ENCODE measurements at places on chromosomes 11 and 22. TPM values are rescaled to one million over a fixed set of nuclear protein-coding genes. Genes with fewer than 3 reads are reported as not detected.
A peak's percentile ranks its signal among the peaks of the same experiment; 100 is the strongest.

GRCh38 chr22:29713156-29713727 lies 6.6 kb upstream of the CABP7 start:
- DNase-seq, result no peak

- DNase-seq, result no peak
These were observed 130.8 kb downstream of the GALNT18 start for GRCh38 chr11:11491014-11491413.

TTC28 gene
- total RNA-seq, result 12.6 TPM

GRCh38 chr22:20606041-20606783 lies 98.8 kb downstream of the MED15 start:
- DNase-seq, result peak; percentile 95

DNA sequence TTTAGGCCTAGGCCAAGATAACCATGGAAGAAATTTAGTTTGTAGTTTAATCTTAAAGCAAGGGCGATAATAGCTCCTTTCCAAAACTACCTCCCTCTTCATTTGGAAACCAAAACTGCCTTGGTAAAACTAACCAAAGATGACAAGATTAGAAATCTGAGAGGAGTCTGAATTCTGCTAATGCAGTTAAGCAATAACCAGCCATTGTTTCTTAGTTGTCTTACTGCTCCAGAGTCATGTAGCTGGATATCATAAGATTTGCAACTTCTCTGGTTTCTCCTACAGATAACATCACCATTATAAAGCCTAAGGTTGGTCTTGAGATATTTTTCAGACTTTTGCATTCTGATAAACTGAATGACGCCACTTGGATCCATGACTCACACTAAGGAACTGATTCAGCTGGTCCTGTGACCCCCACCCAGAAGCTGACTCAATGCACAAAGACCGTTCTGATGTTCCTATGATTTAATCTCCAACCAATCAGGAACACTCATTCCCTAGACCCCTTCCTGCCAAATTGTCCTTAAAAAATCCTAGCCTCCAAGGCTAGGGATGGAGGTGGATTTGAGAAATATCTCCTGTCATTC lies 200.8 kb downstream of the LUZP2 start:
- DNase-seq, result no peak

GRCh38 chr11:9760193-9760575 lies 96.3 kb downstream of the SWAP70 start:
- no peak for DNase-seq

- DNase-seq, result peak; percentile 32
These were observed 4.9 kb downstream of the LRP5 start for GRCh38 chr11:68317147-68317785.

MS4A4E gene
- total RNA-seq, result not detected

DNA sequence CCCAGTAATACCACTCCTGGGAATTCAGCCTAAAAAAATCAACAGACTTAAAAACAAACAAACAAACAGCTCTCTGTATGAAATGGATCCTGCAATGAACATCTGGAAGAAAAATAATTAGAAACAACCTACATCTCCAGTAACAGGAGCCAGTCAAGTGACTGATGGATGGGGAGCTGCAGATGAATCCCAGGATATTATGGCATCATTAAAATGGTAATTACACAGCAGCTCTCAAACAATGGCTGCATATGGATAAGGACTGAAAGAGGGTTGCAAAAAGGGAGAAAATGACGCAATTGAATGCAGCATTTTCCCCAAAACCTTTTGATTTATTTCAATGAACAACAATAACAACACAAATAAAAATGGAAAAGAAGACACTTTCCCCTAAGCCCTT lies 4.1 kb downstream of the NPTXR start:
- DNase-seq, result no peak

DNA sequence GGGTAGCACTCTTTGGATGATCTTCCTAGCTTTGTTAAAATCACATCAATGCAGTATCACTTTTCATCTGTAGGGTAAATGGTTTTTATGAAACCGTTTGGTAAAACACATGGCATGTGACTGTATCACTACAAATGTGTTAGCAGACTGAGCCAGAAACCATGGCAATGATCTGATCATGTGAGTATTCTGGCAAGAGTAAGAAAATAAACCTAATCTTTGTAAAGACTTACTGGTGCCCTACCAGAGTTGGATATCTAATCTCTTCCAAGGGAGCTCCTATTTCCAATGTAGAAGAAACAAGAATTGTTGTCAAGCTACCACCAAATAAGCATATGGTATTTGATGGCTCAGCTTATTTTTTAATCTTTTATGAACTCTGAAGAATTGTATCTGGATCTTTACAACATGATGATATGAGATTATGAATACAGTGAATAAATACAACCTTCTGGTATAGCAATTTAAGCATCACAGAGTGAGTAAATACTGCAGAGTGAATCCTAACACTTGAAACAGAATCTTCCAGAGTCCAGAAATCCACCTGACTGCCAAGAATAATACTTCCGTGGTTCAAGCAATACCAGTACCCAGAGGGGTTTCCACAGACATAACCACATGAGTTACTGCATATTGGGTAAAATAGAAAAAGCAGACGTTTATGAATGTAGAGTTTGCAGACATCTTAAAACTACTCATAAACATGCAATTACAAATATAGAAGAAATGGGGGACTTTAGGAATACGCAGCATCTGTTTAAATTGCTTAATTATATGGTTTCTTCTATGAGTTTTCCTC lies 238.8 kb downstream of the TTC28 start:
- no peak for DNase-seq

DNA sequence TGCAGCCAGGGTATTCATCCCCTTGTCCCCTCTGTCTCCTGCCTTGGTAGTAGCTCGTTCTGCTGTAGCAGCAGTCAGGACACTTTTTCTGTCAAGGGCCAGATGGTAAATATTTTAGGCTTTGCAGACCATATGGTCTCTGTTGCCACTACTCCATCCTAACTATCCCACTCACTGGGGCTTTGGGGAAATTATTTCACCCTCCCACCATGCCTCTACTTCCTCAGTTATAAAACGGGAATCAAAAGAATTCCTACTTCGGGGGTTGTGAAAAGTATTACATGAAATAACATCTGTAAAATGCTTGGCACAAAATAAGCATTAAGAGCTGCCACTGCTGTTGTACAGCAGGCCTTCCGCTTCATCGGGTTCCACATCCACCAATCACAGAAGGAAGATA lies 89.9 kb upstream of the LDLRAD3 start:
- DNase-seq, result no peak

C22orf42 gene
- total RNA-seq, result not detected

ZNF214 gene
- total RNA-seq, result 5.0 TPM

DNA sequence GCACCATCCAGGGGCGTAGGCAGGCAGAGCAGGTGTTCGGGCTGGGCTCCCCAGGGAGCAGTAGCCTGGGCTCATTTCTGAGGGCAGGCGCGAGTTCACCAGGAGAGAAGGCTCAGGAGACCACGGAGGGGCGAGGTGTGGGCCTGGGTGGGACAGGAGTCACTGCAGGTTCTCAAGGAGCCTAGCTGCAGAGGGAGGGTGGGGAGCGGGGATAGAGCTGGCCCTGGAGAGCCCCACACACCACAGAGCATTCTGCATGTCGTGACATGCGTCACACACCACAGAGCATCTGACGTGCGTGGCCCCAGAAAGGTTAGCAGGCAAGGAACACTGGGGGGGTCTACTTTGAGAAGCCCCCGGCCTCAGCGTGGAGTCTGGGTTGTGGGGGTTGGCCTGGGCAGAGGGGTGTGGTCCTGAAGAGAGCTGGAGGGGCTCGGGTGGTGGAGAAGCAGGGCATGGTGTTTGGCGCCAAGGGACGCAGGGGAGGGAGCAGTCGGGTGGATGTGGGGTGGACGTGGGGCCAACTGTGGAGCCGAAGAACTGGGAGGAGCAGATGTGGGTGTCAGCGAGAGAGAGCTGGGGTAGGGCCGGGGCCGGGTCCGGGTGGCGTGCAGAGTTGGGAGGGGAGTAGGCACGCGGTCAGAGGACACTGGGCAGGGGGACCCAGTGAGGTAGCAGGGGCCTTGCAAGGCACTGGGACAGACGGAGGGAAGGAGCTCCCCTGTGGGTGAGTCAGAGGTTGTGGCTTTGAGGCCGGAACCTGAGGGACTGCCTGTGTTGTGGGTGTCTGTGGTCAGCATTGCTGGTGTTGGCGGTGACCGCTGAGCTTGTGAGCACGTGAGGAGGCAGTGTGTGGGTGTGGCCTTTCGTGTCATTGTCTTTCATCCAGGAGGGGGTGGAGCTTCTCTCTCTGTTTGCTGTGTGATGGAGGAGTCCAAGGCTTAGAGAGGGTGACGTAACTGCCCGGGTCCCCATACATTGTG lies 25.5 kb downstream of the CTTN start:
- DNase-seq, result no peak

INPPL1 gene
- total RNA-seq, result 207 TPM

OR4C16 gene
- total RNA-seq, result not detected

DNA sequence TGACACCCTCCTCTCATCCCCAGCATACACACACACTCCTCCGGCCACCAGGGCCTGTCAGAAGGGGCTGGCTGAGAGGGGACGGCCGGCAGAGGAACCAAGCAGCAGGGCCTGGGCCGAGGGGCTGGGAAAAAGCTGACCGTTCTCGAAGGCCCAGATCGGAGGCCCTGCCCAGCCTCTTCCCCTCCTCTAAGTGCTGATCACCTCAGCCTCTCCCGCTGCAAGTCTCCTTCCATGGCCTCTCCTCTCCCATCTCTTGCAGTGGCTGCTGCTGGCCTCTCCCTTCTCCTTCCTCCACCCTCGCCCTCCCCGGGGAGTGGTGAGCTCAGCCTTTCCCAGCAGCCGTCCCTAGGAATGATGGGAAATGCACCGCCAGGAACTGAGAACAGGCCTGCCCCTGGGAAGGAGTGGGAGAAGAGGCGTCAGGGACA lies 39.6 kb downstream of the ARRB1 start:
- DNase-seq, result no peak

GRCh38 chr22:25334162-25334490 lies 114.7 kb downstream of the CRYBB2 start:
- peak; percentile 85 for DNase-seq

- peak; percentile 74 for DNase-seq
These were observed at the start of gene CLMP for GRCh38 chr11:123195188-123196059. Gene CLMP, minus strand, starts transcription at chr11:123195248. Its CDS starts 308 bp downstream, at chr11:123194940.

DNA sequence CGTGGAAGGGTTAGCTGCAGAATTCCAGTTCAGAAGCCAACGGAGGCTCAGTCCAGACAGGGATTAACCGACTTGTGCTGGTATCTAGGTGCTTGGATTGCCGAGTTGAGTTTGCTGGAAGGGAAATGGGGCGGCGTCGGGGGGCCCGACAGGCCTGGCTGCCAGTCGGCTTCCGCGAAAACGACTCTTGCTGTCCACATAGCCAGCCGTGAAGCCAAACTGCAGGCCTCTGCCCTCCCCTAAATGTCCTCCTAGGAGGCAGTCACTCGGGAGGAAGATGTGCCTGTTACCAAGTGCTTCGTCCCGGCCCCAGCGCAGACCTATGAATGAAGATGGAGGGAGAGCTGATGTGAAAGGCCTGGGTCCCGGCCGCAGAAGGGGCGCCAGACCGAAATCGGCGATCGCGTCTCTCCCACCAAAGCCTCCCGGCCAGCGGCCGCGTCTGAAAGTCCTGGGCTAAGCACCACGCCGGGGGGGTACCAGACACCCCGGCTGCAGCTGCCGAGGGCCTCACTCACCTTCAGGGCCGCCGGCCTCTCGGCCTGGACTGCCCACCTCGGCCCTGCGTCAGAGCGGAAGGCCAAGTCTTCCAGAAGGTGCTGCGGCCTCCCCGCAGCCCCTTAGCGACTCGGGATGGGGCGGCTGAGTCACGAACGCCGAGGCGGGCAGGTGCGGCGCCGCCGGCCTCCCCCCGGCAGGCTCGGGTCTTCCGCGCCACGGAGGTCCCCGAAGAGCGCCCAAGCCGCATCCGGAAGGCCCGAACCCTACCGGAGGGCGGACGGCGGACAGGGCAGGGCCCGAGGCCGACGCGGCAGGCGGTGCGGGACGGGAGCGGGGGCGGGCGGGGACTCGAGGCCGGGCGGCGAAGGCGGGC lies 7.5 kb downstream of the DPAGT1 start:
- DNase-seq, result no peak

GRCh38 chr22:27488456-27489177 lies 312.9 kb downstream of the MN1 start:
- DNase-seq, result no peak

NELL1 gene
- 0.09 TPM for total RNA-seq

DNA sequence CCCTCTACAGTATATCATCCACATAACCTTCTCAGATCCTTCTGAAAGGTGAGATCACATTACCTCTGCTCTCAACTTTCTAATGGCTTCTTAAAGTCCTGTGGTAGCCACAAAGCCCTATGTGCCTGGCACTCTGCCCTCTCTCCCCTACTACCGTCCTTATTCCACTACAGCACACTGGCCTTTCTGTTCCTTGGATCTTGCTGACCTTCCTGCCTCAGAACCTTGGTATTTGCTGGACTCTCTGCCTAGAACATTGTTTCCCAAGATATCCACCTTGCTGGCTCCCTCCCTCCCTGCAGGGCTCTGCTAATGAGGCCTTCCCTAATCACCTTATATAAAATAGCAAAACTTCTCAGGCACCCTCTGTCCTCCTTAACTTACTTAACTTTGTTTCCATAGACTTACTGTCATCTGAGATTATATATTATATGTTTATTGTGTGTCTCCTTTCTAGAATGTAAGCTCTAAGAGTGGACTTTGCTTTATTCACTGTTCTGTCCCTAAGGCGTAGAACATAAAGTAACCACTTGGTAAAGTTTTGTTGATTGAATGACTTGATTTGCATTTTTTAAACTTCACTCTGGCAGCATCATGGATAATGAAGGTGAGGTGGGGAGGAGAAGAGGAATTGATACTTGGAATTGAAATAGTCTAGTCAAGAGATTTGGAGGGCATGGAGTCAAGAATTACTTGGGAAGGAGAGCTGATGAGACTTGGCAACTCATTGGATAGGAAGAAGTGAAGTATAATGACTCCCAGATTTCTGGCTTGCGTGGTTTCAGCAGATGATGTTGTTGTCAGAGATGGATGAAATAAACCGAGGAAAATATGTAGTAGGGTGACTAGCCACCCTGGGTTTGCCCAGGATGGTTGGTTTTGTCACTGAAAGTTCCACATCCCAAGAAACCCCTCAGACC lies 10.5 kb downstream of the POLD3 start:
- DNase-seq, result no peak

GRCh38 chr11:37076866-37077265 lies 478.8 kb upstream of the RAG2 start:
- DNase-seq, result no peak

Measured in H9 (cell line).